ENCODE measurements at places on chromosomes 11 and 22.

GRCh38 chr11:125489166-125489565 lies 6.9 kb downstream of the FEZ1 start:
- DNase-seq: no peak

- no peak for DNase-seq
These were observed 34.0 kb upstream of the TRPC6 start for GRCh38 chr11:101617735-101618332.

DNA sequence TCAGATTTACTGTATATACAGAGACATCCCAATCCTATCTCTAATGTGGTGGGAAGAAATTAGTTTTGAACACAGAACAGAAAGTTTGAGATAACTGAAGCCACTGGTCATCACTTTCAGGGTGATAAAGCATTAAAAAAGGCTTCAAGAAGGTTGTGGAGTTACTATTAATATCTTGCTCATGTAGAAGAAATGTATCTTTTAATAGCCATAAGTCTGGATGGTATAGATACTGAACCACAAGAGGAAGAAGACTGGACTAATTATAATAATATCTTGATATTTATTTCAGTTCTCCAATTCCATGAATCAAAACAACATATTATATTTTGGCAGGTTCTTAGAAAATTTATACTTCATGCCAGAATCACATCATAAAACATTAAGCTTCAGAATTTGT lies 137.1 kb downstream of the TMEM135 start:
- DNase-seq: no peak

DNA sequence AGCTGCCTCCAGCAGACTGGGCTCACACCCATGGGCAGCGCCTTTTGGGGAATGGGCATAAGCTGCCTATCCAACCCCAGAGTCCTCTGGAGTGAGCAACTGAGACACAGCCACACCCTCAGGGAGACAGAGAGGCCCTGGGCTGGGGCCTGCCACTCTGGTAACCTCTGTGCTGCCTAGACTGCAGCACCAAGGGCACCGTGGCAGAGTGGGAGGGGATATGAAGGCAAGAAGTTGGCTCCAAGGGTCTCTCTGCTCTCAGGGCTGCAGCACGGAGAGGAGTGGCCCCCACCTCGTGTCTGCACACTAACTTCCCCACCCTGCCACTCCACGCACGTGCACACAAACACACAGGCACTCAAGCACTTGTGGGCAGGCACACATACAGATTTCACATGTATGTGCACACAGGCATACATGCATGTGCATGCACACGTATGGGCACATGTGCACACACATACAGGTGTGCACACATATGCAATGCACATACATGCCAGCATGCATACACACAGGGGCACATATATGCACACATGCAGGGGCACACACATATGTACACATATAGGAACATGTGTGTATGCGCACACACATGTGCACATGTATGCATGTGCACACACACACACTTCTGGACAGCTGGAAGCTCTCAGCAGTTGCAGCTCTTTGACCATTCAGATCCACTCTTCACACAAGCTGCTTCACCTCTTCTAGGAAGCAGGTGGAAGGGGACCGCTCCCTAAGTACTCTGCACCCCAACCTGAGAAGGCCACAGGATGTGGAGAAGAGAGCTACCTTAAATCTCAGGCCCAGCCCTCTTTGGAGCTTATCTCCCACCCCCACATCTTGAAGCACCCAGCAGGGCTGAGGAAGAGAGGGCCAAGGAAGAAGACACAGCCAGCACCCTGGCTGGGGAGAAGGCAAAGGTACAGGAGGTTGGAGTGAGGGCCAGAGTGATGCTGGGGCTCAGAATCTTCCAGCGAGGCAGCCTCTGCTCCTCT lies 4.3 kb downstream of the IGSF9B start:
- DNase-seq: no peak

- DNase-seq: no peak
These were observed 296.7 kb upstream of the ANO5 start for GRCh38 chr11:21896216-21896615.

- no peak for DNase-seq
These were observed 177.3 kb upstream of the C11orf58 start for GRCh38 chr11:16561150-16561549.

GRCh38 chr11:39810358-39810757 lies 1649.1 kb downstream of the LRRC4C start:
- no peak for DNase-seq

GRCh38 chr22:46081036-46081830 lies 69.1 kb upstream of the PPARA start:
- DNase-seq: no peak
